Posterior cingulate gyrus (tissue), 11 donors: ENCODE measurements at places on chromosomes 11 and 22.

GRCh38 chr11:61978703-61979661 lies 11.5 kb upstream of the FTH1 start:
- no peak for DNase-seq

- peak; percentile 95 for DNase-seq
These were observed 146.8 kb upstream of the LARGE1 start for GRCh38 chr22:34067031-34067430.

DNA sequence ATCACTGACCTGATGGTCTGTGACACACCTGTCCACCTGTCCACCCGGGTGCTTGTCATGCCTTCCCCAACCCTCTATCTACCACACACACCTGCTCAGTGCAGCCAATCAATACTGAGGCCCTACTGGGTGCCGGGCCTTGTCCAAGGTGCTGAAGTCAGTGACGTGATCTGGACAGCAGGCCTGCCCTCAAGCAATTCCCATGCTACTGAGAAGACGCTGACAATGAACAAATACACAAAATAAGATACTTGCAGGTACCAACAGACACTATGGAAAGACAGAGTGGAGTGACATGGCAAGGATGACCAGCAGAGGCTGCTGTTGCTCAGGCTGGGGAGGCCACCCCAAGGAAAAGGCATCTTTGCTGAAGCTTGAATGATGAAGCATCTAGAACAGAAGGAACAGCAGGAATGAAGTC lies 21.2 kb downstream of the PLAAT3 start:
- DNase-seq: peak; percentile 58

DNA sequence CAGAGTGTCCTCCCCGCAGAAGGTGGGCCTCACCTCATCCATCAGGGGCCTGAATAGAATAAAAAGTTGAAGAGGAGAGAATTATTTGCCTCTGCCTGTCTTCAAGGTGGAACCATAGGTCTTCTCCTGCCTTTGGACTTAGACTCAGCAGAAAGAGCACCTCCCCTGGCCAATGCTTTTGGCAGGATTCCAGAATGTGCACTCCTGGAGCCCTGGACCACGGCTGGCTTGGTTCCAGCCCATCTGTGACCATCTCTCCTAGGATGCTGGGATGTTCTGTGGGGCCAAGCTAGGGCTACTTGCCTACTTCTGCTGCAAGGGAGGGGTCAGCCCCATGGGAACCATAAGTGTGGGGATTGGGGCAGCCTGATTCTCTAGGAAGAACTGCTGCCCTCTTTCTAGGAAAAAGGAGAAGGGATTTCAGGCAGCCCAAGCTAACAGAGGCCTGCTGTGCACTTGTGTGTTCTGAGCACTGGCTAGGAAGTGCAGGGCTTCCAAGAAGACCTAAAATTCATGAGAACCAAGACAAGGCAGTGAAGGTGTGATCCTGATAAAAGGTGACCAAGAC lies 32.2 kb upstream of the SHANK2 start:
- no peak for DNase-seq

GRCh38 chr11:72974487-72975205 lies 160.4 kb downstream of the ATG16L2 start:
- no peak for DNase-seq

- no peak for DNase-seq
These were observed 29.8 kb downstream of the MUC6 start for GRCh38 chr11:1006762-1007161.

DNA sequence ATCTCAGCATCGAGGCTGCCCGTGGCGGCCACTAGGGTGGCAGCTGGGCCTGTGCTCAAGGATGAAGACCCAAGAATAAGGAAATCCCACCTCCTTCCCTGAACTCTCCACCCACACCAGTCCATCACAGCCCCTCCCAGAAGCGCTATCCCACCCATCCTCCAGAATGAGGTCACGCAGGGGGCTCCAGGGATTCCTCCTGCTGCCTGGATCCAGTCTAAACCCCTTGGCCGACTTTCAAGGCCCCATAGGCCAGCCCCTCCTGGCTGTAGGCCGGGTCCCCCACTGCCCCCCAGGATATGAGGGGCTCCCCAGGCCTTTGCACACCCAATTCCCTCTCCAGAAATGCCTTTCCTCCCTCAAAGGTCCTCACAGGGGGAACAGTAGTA lies 19.0 kb upstream of the SCGB1A1 start:
- peak; percentile 32 for DNase-seq

DNA sequence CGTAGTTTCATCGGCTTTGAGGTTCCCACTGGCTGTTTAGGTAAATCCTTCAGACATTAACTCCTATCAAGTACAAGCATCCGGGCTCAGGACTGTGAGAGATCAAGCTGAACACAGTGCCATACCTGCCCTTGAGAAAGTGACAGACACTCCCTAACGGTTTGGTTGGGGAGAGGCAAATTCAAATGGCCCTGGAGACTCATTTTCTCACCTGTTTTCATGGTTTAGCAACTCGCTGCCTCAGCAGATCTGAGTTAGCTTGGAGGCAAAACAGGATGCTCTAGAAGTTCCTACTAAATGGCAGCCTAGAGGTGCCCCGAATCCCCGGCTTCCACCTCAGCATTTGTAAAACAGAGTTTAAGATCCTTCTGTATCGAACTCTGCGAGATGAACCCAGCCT lies 3.6 kb upstream of the FBXO3 start:
- no peak for DNase-seq

GRCh38 chr22:18126606-18127005 lies 16.0 kb downstream of the TUBA8 start:
- DNase-seq: no peak

- DNase-seq: no peak
These were observed 39.3 kb downstream of the CEP295 start for GRCh38 chr11:93700830-93701229.

DNA sequence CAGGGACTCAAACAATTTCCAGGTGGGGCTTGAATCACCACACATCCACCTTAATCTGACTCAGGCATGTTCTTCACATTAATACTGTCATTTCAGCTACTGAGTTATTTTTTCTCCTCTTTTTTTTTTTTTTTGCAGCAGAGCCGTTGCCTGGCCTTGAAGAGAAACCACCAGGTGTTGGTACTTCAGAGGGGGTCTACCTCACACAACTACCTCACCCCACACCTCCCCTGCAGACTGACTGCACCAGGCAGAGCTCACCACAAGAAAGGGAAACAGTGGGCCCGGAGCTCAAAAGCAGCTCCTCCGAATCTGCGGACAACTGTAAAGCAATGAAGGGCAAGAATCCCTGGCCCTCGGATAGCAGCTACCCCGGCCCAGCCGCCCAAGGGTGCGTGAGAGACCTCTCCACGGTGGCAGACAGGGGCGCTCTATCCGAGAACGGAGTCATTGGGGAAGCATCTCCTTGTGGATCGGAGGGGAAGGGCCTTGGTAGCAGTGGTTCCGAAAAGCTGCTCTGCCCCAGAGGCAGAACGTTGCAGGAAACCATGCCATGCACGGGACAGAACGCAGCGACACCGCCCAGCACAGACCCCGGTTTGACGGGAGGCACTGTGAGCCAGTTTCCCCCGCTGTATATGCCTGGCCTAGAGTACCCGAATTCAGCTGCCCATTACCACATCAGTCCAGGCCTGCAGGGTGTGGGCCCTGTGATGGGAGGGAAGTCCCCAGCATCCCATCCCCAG lies 15.1 kb upstream of the SLC25A18 start:
- DNase-seq: no peak

DNA sequence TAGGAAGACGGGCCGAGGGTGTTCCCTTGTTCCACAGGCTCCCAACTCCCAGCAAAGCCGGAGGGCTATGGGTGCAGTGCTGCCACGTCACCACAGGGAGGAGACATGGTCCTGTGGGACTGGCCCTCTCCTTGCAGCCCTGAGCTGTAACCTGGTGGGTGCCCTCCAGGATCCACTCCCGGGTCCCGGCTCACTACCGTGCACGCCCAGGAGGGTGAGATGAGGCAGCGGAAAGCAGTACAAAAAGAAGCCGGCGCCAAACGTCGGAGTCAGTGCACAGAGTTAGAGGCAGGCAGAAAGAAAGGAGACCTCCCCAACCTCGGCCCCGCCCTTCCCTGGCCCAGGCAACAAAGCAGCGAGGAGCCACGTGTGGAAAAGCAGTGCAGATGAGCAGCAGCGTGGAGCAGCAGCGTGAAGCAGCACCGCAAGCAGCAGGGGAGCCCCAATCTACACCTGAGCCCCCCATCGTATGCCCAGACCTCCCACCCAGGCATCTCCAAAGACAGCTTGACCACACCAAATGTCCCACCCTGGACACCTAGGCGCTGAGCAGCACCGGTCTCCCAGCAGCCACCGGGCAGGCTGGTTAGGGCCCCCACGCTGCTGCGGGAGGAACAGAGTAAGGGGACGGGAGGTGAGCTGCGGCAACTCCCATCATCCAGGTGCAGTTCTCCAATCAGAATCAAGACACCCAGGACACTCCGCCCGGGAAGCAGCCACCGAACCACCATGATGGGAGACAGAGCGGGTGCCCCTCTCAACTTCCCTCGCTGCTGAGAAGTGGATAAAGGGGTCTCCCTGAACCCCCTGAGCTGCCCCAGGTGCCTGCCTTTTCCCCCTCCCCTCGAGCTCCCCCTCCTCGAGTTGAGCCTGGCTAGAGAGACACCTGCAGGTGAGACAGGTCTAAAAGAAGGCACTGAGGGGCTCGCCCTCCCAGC lies 28.8 kb downstream of the IGSF9B start:
- DNase-seq: peak; percentile 78

GRCh38 chr11:132424433-132424832 lies 1054.0 kb downstream of the NTM start:
- DNase-seq: no peak

GRCh38 chr11:81946831-81947230 lies 786.8 kb downstream of the FAM181B start:
- DNase-seq: no peak

DNA sequence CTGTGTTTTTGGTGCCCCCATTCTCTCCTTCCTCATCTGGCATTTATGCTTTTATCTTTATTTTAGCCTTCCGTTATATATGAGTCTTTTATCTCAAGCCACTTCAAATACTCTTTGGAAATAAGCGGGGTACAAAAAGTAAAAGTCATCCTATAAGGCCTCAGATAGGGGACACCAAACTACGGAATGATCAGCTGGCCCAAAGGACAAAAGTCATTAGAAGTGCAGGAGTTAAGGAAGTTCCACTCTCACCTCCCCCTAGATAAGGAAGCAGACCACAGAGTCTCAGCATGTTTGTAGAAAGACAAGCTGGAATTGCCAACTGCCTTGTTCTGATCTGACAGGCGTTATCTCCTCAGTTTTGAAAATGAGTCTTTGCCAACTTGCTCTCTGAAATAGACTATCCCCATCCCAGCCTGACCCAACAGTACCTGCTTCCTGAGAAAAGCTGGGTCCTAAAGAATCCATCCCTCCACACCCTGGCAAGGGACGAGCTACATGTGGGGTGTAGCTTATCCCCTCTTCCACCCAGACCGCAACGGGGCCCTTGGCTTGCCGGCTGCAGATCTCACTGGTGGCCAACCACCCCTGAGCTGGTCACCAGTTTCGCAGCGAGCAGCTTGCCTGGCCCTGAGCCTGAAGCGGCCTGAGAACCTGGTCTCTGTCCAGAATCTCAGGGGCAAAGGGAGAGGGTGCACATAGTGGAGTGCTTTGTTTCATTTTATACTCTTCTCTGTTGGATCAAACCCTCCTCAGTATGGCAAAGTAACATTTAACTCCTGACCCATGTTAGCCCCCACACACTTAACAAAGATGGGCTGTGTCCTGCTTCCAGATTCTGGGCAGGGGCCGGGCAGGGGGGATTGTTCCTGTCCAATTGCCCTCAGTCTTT lies 13.8 kb downstream of the FADS2 start:
- DNase-seq: peak; percentile 85

- no peak for DNase-seq
These were observed 10.0 kb upstream of the MTMR3 start for GRCh38 chr22:29872989-29873388.

- DNase-seq: peak; percentile 3
These were observed 502.9 kb downstream of the BRD1 start for GRCh38 chr22:49324527-49325491.

GRCh38 chr11:131998020-131998419 lies 627.6 kb downstream of the NTM start:
- no peak for DNase-seq

DNA sequence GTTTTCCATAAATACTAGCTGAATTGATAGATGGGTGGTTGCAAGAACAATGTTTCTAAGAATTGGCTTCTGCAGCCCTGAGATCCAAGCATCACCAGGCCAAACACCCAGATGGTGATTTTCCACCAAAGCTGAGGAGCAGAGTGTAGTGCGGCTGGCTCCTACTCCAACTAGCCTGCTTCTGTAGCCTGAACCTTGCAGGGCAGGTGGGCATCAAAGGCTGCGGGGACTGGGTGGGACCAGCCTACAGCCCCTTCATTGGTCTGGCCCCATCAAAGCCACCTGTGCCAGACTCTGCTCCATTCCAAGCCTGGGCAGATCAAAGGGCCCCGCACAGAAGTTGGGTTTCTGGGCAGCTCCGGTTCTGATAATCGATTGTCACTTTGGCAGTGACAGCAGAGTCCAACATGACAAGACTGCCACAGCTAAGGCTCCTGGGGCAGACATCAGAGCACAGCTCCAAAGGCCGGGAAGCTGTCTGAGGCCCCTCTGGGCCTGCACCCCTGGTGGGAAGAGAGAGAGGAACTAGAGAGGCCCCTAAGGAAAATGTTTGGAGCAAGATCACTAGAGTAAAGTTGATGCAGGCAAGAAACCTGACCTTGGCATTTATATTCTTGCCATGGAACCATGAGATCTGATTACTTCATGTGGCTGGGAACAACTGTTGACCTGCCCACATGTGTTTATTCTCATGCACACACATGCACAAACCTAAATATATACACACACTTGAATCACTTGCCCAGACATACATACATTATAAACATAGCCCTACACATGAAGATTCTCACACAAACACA lies 582.9 kb downstream of the INSC start:
- DNase-seq: no peak

GRCh38 chr11:63417174-63417852 lies 47.7 kb downstream of the SLC22A9 start:
- DNase-seq: no peak

GRCh38 chr22:41845380-41846267 lies 12.7 kb downstream of the SREBF2 start:
- no peak for DNase-seq

- DNase-seq: no peak
These were observed 59.1 kb downstream of the WNT11 start for GRCh38 chr11:76147106-76147740.

GRCh38 chr11:10017050-10017449 lies 277.0 kb downstream of the SBF2 start:
- DNase-seq: no peak

GRCh38 chr22:29151316-29151715 lies 54.4 kb upstream of the EMID1 start:
- DNase-seq: no peak

- DNase-seq: no peak
These were observed 10.4 kb downstream of the JAM3 start for GRCh38 chr11:134079317-134079716.

- no peak for DNase-seq
These were observed 65.3 kb downstream of the PRDM11 start for GRCh38 chr11:45211732-45212131.

DNA sequence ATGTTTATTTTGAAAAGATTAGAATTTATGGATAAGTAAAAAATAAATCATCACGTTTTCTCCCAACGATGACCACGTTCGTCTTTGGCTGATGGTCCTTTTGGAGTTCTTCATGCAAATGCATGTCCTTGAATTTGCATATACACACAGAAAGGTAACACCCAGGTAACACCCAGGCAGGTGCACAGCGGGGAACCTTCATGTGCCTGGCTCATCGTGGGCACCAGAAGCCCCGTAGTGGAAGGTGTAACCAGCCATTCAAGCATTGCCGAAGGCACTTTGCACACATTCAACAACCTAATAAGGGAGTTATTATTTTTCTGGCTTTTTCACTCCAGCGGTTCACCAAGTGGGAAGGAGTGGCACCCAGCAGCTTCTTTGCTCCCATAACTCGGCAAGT lies 404.6 kb downstream of the TBC1D22A start:
- no peak for DNase-seq

- DNase-seq: no peak
These were observed 20.2 kb upstream of the SEPTIN5 start for GRCh38 chr22:19693981-19694670.
